ENCODE measurements at places on chromosomes 13 and 19.
A peak's percentile ranks its signal among the peaks of the same experiment; 100 is the strongest.

GRCh38 chr19:33032218-33032781 is 32.4 kb downstream of the RHPN2 start:
- DNase-seq = no peak

- no peak for DNase-seq
Observed at GRCh38 chr19:1513499-1514294, 878 bp upstream of the ADAMTSL5 start.

GRCh38 chr13:36533806-36534205 is 101.5 kb downstream of the CCNA1 start:
- no peak for DNase-seq

DNA sequence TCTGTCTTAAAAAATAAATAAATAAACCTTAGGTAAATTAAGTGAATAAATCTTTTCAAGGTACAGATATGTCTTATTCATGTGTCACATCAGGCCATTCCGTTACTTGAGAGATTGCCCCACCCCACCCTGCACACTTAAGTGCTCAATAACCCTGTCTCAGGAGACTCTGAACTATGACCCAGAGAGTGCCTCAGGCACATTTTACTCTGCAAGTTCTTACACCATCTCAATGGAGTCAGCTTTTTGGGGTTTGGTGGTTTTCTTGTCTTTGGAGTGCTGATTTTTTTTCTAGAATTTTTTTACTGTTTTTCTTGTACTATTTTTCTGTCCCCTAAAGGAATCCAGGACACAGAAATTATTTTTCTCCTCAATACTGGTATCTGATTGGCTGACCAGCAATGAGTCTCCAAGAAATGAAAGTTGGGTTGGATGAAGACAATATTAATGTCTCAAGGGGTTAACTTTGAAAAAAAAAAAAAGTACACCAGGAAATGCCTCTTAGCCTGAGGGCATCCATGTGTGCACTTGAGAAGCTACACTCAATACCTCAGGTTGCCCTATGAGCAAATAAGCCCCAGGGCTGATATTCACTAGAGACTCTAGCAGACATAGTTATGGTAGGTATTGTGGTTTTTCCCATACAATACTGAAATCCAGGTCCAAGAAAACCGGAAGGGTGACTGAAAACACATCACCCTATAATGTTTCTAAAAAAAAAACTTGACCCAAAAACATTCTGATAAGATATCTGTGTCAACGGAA is 114.6 kb upstream of the ZNF91 start:
- DNase-seq = no peak

- DNase-seq = no peak
Observed at GRCh38 chr13:30816736-30817135, 81.4 kb downstream of the ALOX5AP start.

- DNase-seq = no peak
Observed at GRCh38 chr13:43848001-43848649, 31.4 kb downstream of the CCDC122 start.

GRCh38 chr19:29544656-29545360 is 19.0 kb downstream of the VSTM2B start:
- DNase-seq = no peak

- no peak for DNase-seq
Observed at GRCh38 chr19:582497-583197, 7.0 kb upstream of the HCN2 start.

DNA sequence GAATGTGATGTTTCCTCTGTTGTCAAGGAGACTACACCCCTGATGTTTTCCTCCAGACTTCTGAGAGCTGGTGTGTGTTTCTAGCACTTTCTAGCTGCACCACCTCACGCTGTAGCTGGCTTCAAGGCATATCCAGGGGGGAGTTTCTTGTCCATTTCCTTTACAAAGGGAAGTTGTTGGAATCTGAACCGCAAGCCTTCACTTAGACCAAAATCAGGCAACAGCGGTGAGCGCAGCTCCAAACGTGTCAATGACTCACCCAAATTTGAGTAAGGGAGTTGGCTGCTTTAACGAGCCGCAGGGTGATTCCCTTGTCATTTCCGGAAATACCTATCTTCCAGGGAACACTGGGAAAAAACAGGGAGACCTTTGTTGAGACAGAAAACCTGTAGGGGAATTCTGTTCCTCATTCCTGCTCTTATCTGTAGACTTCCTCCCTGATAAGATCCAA is 2.5 kb downstream of the LDLR start:
- no peak for DNase-seq

GRCh38 chr19:56125806-56126590 is 4.9 kb upstream of the ZNF787 start:
- DNase-seq = no peak

- DNase-seq = no peak
Observed at GRCh38 chr19:51692468-51692867, 662 bp upstream of the SPACA6 start.

GRCh38 chr19:39150807-39151600 is 25.4 kb downstream of the PAK4 start:
- no peak for DNase-seq

DNA sequence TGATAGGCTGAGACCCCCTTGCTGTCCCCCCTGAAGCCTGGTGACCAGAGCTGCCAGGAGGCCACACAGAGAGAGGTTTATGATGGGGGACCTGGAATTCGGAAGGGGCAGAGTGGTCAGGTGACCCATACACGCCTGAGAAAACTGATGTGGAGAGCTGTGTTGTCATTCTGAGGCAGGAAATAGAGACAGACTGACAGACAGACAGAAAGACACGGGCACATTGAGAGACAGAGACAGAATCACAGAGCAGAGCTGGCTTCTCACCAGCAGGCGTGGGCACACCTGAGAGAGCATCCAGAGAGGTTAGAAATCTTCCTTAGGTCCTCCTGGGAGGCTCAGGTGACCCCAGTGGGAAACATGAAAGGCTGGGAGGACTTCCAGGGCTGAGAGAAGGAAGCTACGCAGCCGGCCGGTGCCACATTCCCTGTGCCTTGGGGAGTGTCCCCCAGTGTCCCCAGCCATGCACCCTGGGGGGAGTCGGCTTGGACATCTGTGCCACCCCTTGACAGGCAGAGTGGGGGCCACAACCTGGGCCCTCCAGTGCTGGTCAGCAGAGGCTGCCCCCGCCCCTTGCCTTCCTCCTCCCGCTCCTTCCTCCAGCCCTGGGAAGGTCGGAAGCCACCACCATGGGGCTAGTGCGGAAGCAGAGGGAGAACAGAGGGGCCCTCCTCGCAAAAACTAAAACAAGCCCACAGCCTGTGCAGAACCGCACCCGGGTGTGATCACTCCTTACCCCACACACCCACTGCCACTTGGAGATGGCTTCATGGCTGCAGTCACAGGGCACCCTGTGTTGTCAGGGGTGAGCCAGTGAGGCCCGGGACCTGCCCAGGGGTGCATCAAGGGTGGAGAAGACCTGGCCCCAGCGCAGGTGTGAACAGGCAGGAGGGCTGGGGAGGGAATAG is 2.2 kb downstream of the FFAR1 start:
- DNase-seq = no peak

DNA sequence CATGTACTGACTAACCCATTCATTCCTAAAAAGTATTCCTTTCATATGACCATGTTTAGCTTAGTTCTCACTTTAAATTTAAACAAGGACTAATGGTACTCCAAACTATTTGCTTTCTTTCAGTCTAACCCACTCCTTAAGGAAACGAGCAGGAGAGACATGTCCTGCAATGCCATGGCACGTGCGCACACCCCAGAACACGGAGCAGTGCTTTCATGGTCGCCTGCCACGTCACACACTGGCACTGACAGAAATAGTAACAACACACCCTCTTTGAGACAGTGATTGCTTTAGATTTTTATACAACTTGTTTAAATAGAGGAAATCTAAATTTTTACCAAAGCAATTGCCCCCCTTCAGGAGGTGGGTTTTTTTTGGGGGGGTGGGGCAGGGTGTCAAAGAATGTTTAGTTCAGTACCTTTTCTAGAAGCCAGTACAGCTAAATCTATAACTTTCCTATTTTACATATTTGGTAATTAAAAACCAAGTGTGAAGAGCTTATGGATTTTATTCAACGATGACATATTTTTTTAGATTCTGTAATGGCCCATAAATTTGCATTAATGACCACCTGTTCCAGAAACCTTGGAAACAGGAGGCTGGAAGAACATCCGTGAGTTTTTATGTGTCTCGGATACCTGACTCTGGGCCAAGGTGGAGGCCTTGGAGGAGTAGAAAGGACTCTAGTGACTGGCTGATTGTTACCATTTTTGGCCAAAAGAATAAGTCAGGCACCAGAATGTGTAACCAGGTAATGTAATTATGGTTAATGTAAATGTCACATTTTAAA is 247.1 kb downstream of the DCT start:
- no peak for DNase-seq

GRCh38 chr13:77702366-77702765 is 4.9 kb downstream of the SLAIN1 start:
- no peak for DNase-seq

DNA sequence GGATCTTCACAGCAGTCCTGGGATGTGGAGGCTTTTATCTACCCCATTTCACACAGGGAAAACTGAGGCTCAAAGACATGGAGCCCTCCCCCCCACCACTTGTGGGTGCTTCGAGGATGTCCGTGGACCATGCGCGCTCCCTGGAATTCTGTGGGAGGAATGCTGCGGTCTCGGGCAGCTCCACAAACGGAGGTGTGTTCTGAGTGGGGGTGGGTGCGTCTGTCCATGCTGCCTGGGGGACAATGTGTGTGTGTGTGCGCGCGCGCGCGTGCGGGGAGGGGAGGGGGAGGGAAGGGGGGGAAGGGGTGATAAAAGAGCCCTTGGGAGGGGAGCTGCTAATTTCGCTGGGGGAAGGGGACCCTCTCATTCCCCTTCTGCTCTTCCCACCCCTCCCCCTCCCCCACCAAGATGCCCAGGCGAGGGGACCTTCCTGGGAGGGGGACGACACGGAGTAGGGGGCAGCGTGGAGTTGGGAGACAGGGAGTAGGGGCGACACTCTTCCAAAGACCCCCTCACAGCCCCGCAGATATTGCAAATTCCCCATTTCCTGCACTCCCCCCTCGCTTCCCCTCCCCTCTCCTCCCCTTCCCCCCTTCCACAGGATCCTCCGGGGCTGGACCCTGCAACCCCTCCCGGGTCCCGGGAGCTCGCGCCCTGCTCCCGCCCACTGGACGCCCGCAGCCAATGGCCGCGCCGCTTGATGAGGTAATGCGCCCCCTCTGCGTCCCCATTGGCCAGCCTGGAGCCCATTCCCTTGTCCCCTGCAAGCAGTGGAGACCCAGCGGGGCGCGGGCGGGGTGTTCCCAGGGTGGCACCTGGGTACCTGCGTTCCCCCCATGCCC is 18.9 kb upstream of the ZNRF4 start:
- DNase-seq = peak; percentile 32

DNA sequence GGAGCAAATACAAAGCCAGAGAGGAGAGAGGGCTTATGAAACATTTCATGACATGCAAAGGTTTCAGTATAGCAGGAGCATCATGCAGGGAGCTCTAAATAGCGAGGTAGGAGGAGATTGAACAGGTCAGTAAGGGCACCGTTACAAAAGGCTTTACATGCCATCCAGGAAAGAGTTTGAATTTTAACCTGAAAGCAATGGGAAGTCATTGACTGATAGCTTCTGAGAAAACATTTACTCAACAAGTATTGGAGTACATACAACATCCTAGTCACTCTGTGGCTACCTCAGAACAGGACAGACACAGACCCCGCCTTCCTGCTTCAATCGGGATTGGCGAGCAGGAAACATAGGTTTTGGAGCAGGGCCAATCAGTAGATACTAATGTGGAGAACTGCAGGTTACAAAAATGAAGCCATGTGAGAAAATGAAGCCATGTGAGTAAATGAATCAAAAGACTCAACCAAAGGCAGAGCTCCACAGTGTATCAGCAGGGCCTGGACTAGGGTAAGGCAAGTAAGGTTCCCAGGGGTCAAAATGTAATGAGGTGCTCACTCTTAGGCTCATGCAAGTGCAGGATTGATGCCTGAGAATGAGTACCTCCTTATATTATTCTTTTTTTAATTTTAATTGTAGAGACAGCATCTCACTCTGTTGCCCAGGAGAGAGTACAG is 46.8 kb upstream of the FNDC3A start:
- DNase-seq = no peak

DNA sequence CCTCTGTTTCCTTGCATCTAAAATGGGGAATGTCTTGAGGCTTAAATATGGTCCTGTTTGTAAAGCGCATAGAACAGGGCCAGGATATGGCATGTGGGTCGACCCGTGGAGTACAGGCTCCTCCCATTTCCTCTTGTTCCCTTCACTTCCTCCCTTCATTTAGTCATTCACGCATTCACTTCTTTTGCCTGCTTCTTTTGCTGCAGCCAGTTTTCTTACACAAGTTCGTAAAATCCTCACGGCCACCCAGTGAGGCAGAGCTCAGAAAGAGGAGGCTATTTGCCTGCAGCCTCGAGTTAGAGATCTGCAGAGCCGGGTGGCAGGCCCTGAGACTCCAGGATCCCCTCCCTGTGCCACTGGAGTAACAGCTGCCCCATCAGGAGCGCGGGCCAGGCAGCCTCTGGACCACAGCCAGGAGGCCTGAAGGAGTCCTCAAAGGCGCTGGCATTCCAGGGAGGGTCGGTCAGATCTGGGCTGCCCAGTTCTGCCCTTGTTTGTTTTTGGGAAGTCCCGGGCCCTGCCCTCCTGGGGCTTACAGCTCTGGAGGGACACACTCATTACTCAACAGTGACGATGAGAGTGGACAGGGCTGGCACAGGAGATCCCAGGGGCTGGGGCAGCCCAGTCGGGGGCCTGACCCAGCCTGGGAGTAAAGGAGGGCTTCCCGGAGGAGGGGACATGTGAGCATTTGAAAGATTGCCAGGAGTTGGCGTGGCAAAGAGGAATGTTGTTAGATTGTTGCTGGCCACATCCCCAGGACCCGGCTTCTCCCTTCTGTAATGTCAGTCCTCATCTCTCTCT is 4.6 kb downstream of the PPP5C start:
- DNase-seq = no peak

- no peak for DNase-seq
Observed at GRCh38 chr19:2188708-2189385, 25.1 kb downstream of the DOT1L start.

GRCh38 chr13:99751517-99752199 is 219.9 kb downstream of the ZIC5 start:
- DNase-seq = no peak

- DNase-seq = no peak
Observed at GRCh38 chr19:34370983-34371382, 6.0 kb downstream of the GPI start.

DNA sequence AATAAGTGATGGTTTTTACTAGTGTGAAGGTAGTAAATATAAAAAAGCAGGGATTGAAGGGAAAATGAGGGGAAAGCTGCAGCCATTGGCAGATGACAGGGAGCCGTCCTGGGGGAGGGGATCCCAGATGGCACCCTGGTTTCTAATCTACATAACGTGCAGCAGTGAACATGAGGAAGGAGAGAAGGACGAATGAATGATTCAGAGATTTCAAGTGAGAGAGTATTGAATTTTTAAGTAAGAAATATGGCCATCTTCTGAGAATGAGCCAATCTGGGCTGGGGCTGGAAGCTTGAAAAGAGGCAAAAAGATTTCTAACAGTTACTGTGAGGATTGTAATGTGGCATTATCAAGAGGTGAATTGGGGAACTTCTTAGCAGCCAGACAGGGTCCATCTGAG is 414.2 kb downstream of the MYO16 start:
- DNase-seq = no peak

- no peak for DNase-seq
Observed at GRCh38 chr19:32814624-32815023, 54.9 kb downstream of the SLC7A9 start.

GRCh38 chr19:4052993-4053422 is 13.7 kb downstream of the ZBTB7A start:
- no peak for DNase-seq

GRCh38 chr13:112905086-112905485 is 63.9 kb upstream of the MCF2L start:
- DNase-seq = no peak

GRCh38 chr13:113922412-113923118 is 51.3 kb downstream of the C13orf46 start:
- DNase-seq = no peak

All from cerebellar nuclear complex (tissue), 1 donor.